ENCODE measurements at places on chromosomes 12 and 14. TPM values are rescaled to one million over a fixed set of nuclear protein-coding genes. Genes with fewer than 3 reads are reported as not detected.
A peak's percentile ranks its signal among the peaks of the same experiment; 100 is the strongest.

- no peak overlapping the region for H3K27ac ChIP-seq
- H3K4me1 ChIP-seq: no peaks in the 10 kb centered on the region
- no peak overlapping the region for H3K4me3 ChIP-seq
These were observed 10.0 kb downstream of the SLC38A4 start for GRCh38 chr12:46815809-46816208.

- no peaks in the 10 kb centered on the region for H3K4me1 ChIP-seq
- no peaks in the 10 kb centered on the region for H3K27me3 ChIP-seq
- no peak for DNase-seq
These were observed at the start of gene ANO4 for GRCh38 chr12:100794441-100795173. ANO4 (plus strand) TSS chr12:100794776; CDS start chr12:100901786, 107,010 bp downstream.

DNA sequence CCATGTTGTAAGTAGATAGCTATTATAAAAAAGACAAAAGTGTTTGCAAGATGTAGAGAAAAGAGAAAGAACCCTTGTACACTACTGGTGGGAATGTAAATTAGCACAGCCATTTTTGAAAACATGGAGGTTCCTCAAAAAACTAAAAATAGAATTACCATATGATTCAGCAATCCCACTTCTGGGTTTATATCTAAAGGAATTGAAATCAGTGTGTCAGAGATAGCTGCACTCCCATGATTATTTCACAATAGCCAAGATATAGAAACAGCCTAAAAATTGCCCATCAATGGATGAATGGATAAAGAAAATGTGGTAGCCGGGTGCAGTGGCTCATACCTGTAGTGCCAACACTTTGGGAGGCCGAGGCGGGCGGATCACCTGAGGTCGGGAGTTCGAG, 9.2 kb downstream of the PSMC6 start:
- DNase-seq: no peak
- H3K27ac ChIP-seq: no peak overlapping the region
- peaks cover 98% of the 10 kb centered on the region for H3K36me3 ChIP-seq
- H3K4me1 ChIP-seq: peaks cover 10% of the 10 kb centered on the region

DAO gene
- not detected for total RNA-seq

PPM1H gene
- 6.8 TPM for total RNA-seq

- no peak for DNase-seq
- H3K27me3 ChIP-seq: no peaks in the 10 kb centered on the region
- no peaks in the 10 kb centered on the region for H3K36me3 ChIP-seq
- H3K4me1 ChIP-seq: no peaks in the 10 kb centered on the region
- no peak overlapping the region for H3K4me3 ChIP-seq
These were observed 311.9 kb upstream of the TBX3 start for GRCh38 chr12:114995891-114996290.

GRCh38 chr14:66600416-66600815, 92.5 kb downstream of the GPHN start:
- DNase-seq: no peak
- no peaks in the 10 kb centered on the region for H3K4me1 ChIP-seq
- H3K4me3 ChIP-seq: no peak overlapping the region
- no peak overlapping the region for H3K27ac ChIP-seq
- no peaks in the 10 kb centered on the region for H3K27me3 ChIP-seq

GRCh38 chr14:79540394-79540793, 670.9 kb downstream of the DIO2 start:
- no peaks in the 10 kb centered on the region for H3K4me1 ChIP-seq
- H3K4me3 ChIP-seq: no peak overlapping the region
- no peak overlapping the region for H3K27ac ChIP-seq
- DNase-seq: no peak
- H3K36me3 ChIP-seq: no peaks in the 10 kb centered on the region

SDR9C7 gene
- not detected for total RNA-seq

DNA sequence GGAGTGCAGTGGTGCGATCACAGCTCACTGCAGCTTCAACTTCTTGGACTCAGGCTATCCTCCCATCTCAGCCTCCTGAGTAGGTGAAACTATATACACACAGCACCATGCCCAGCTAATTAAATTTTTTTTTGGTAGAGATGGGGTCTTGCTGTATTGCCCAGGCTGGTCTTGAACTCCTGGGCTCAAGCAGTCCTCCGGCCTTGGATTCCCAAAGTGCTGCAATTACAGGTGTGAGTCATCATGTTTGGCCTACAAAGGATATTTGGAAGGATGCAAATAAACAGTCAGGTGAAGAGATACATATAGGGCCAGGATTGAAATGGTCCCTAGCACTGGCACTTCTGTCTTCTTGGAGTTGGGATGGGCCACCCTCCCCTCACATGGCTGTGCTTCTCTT, 23.9 kb downstream of the RCOR1 start:
- peaks cover 14% of the 10 kb centered on the region for H3K4me1 ChIP-seq
- no peaks in the 10 kb centered on the region for H3K36me3 ChIP-seq
- no peak overlapping the region for H3K4me3 ChIP-seq
- H3K27ac ChIP-seq: peak overlapping the region; percentile 10
- no peak for DNase-seq

DNA sequence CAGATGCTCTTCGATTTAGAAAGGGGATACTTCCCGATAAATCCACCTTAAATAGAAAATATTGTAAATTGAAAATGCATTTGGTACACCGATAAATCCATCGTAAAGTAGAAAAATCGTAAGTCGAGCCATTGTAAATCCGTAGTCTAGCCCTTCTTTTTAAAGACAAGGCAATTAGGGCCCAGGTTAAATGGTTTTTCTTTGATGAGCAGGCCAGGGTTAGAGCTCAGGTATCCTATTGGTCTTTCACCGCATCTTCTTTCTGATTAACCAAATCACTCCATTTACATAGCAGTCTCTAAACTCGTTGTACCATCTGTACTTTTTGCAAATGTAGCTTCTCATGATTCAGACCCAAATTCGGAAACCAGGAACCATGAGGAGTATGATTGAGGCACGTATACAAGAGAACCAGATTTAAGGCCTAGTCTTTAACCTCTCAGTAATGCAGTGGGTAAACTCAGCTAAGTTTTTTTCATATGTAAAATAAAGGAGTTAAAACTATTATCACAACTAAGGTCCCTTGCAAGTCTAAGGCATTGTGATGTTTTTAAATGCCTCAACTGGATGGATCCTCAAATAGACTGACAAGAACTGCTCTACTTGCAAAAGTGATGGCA, 2.2 kb upstream of the YAF2 start:
- no peaks in the 10 kb centered on the region for H3K27me3 ChIP-seq
- DNase-seq: no peak
- H3K4me1 ChIP-seq: peaks cover 21% of the 10 kb centered on the region
- H3K27ac ChIP-seq: no peak overlapping the region

- DNase-seq: no peak
- no peak overlapping the region for H3K4me3 ChIP-seq
- H3K27ac ChIP-seq: no peak overlapping the region
- peaks cover 13% of the 10 kb centered on the region for H3K36me3 ChIP-seq
These were observed 6.7 kb downstream of the GLTP start for GRCh38 chr12:109873653-109874052.

ABCD2 gene
- total RNA-seq: 0.47 TPM

GRCh38 chr12:128910629-128911028, 57.4 kb downstream of the GLT1D1 start:
- H3K27ac ChIP-seq: no peak overlapping the region
- no peak overlapping the region for H3K4me3 ChIP-seq
- DNase-seq: no peak

DNA sequence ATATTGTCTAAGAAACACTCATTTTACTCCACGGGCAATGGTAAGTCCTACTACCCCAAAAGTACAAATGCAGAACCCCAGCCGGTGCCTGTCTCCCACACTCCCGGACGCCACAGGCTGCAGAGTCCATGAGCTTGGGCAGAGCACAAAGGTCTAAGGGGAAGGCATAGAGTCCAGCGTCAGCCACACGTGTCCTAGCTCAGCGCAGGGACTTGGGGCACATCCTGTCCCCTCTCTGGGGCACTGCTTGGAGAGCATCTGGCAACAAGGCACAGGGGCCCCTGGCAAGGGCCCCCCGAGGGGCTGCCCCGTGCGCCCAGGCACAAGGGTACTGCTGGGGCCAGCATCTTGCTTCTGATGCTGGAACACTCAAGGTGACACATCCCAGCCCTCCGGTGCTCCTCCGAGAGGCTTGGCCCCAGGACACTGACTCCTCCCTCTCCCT, 58.4 kb downstream of the BCL11B start:
- no peak for DNase-seq
- H3K27ac ChIP-seq: no peak overlapping the region
- no peaks in the 10 kb centered on the region for H3K27me3 ChIP-seq
- no peaks in the 10 kb centered on the region for H3K4me1 ChIP-seq
- no peak overlapping the region for H3K4me3 ChIP-seq

- peaks cover 57% of the 10 kb centered on the region for H3K4me1 ChIP-seq
- peak; percentile 98 for DNase-seq
- peaks cover 37% of the 10 kb centered on the region for H3K36me3 ChIP-seq
- H3K27me3 ChIP-seq: no peaks in the 10 kb centered on the region
- H3K27ac ChIP-seq: peak within 1 kb of the TSS; percentile 92
- H3K4me3 ChIP-seq: peak within 1 kb of the TSS; percentile 95
These were observed at the start of gene CBX5 for GRCh38 chr12:54279632-54280467. CBX5 (minus strand) TSS chr12:54280122; CDS start chr12:54257650, 22,472 bp downstream.

RGS6 gene
- 2.5 TPM for total RNA-seq

DNA sequence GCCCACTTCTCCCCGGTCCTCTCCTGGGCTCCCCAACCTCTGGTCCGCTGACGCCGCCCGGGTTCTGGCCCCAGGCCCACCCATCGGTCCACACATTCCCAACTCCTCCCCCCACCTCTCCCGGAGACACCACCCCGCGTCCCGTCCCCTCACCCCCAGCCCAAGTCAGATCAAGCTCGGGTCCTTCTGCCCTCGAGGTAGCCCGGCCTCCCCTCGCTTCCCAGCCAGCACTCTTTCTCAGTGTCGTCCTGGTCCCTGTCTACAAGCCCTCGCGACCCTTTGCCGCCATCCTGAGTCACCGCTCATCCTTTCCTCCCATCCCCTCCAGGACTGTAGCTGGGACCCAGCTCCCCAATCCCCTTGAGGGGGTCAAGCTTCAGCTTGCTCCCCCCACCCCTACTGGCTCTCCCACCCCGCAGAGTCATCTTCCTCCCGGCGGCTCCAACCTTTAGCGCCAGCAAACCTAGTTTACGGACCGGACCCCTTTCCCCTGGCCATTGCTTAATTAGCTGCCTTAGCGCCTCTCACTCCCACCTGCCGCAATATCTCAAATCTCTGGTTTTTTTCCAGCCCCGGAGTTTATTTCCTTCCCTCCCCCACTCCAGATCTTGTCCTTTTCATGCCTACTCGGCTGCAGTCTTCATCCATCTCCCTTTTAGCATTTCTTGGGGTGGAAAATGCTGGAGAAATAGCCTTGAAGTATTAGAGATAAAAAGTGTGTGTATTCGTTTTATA, 1.1 kb downstream of the PPP4R4 start:
- peaks cover 46% of the 10 kb centered on the region for H3K27me3 ChIP-seq
- H3K4me3 ChIP-seq: peak overlapping the region; percentile 75
- H3K36me3 ChIP-seq: no peaks in the 10 kb centered on the region
- no peak overlapping the region for H3K27ac ChIP-seq

DNA sequence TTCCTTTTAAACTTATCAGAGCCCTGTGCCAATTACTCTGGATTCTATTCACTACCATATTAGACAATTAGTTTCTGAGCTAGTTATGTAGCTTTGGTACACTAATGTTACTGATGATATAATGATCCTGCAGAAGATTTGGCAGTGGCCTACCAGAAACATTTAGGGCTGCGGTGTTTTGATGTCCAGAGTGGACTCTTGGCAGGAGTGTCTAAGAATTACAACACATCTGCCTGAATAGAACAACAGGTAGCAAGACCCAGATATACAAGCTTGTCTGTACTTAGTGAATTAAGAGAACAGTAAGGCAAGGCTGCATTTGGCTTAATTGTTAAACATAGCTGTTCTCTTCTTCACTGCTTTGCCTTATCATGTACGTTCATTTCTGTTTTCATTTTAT, 691.6 kb upstream of the FBXO33 start:
- no peak for DNase-seq
- H3K4me1 ChIP-seq: no peaks in the 10 kb centered on the region
- no peak overlapping the region for H3K4me3 ChIP-seq
- H3K27ac ChIP-seq: no peak overlapping the region
- H3K36me3 ChIP-seq: no peaks in the 10 kb centered on the region
- H3K27me3 ChIP-seq: no peaks in the 10 kb centered on the region

JAG2 gene
- 29.2 TPM for total RNA-seq

- H3K36me3 ChIP-seq: no peaks in the 10 kb centered on the region
- H3K4me1 ChIP-seq: peaks cover 78% of the 10 kb centered on the region
- no peak for DNase-seq
- H3K4me3 ChIP-seq: no peak overlapping the region
- H3K27me3 ChIP-seq: no peaks in the 10 kb centered on the region
- H3K27ac ChIP-seq: peak overlapping the region; percentile 47
These were observed 29.9 kb downstream of the PPFIBP1 start for GRCh38 chr12:27553941-27554340.

- H3K4me1 ChIP-seq: peaks cover 50% of the 10 kb centered on the region
- H3K27ac ChIP-seq: peak overlapping the region; percentile 24
- peaks cover 90% of the 10 kb centered on the region for H3K36me3 ChIP-seq
- H3K4me3 ChIP-seq: no peak overlapping the region
- DNase-seq: no peak
- H3K27me3 ChIP-seq: no peaks in the 10 kb centered on the region
These were observed 14.4 kb downstream of the SPRYD3 start for GRCh38 chr12:53064613-53065436.

DNA sequence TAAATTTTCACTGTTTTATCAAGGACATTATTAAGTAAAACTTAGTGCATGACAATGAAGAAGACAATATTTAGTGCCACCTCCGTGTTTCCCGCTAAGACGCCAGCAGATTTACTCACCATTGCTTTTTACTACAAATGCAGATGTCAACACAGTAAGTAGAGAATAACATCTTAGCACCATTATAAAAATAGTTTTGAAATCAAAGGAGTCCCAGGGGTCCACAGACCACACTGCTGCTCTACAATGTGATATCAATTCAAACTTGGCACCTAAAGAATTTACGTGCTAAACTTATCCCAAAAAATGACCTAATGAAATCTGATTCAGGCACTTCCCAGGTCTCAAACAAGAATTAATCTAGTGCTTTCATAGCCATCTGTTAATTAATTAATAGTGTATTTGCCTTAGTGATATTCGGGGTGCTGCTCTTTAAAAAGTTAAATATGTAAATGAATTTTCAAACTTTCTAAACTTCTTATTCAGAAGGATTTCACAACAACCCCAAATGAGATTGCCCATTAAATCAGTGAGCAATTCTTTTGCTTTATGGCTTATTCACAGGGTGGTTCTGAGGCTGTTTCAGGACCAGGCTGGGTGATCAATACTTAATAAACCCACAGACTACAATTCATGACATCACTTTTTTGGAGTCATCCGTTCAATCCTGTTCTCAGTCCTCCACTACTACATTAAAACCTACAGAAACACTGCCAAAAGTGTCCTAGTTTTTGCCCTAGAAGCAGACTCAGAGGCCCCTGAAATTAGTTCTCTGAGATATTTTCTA, 161.3 kb upstream of the LMNTD1 start:
- H3K27me3 ChIP-seq: no peaks in the 10 kb centered on the region
- H3K4me3 ChIP-seq: no peak overlapping the region
- H3K4me1 ChIP-seq: no peaks in the 10 kb centered on the region
- no peaks in the 10 kb centered on the region for H3K36me3 ChIP-seq
- H3K27ac ChIP-seq: no peak overlapping the region

- no peak overlapping the region for H3K27ac ChIP-seq
- no peaks in the 10 kb centered on the region for H3K4me1 ChIP-seq
- H3K36me3 ChIP-seq: no peaks in the 10 kb centered on the region
- H3K4me3 ChIP-seq: no peak overlapping the region
These were observed 1141.2 kb upstream of the TMEM132C start for GRCh38 chr12:127125607-127126259.

GRCh38 chr14:43640718-43641267, 866.3 kb downstream of the FSCB start:
- no peak for DNase-seq
- H3K27me3 ChIP-seq: no peaks in the 10 kb centered on the region
- no peak overlapping the region for H3K4me3 ChIP-seq
- no peak overlapping the region for H3K27ac ChIP-seq
- H3K36me3 ChIP-seq: no peaks in the 10 kb centered on the region
